ENCODE measurements at places on chromosomes 5 and 9. TPM values are rescaled to one million over a fixed set of nuclear protein-coding genes. Genes with fewer than 3 reads are reported as not detected.

Gene PTPRD
- total RNA-seq, result 20.9 TPM

DNA sequence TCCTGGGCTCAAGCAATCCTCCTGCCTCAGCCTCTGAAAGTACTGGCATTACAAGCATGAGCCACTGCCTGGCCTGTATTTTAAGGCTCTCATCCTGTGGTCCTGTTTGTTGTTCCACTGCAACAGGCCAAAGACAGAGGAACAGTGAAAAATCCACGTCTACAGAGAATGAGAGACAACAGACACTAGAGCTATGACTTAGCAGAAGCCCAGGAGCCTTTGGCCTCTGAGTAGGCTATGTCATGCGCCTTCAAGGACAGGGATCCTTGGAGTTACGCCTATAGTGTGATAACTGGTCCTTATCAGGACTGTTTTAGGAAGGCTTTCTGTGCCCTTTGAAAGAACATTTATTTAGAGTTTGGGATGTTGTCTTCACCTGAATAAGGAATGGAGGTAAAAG, 10.5 kb downstream of the POC5 start:
- DNase-seq, result no peak

DNA sequence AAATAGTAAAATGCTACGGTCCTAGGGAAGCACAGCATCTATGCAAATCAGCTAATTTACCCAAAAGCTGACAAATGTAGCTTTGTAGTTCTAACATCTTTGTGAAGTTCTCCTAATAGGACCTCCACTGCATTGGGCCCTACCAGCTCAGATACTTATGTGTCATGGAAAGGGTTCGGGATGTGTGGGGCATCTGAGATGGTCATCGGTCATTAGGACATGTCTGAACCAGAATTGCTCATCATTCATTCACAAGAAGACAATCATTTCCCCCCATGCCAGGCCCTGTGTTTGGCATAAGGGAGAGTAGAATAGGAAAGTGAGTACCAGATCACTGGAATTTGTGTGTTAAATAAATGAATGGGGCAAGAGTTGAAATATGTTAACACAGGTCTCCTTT, 35.7 kb downstream of the PWWP2A start:
- no peak for DNase-seq

GRCh38 chr9:131407717-131408195, 13.9 kb downstream of the PRRC2B start:
- DNase-seq, result no peak

DNA sequence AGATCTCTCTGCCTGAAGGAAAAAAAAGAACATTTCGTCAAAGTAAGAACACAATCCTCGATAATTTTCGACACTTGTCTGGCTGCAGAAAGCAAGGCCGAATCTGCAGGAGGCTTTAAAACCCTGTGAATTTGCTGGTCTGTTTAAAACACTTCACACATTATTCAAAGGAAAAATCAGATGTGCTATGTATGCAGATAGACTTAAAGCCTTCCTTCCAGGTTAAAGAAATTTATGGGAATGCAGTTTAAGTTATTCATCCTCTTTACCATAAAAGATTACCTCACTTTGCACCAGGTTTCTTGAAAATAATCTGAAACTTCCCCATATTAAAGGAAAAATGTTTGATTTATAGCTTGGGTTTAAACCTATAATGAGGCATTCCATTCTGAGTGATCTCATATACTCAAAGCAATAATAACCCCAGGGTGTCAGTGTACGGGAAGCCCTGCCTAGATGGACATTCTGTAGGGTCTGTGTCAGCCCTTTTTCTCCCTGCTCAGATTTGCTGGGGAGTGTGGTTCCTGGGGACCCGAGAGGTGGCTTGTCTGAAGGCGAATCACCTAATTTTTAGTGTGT, 323.5 kb upstream of the SLC24A2 start:
- no peak for DNase-seq

GRCh38 chr5:42626462-42626861, 130.2 kb upstream of the CCDC152 start:
- no peak for DNase-seq
